ENCODE measurements at places on chromosomes 5 and 9.

GRCh38 chr9:111287127-111287526 is 42.9 kb downstream of the OR2K2 start:
- no peak for DNase-seq

GRCh38 chr9:6781476-6781875 is 23.7 kb downstream of the KDM4C start:
- DNase-seq, result no peak

GRCh38 chr9:115158661-115159481 is 40.9 kb upstream of the TNC start:
- no peak for DNase-seq

- DNase-seq, result no peak
Observed at GRCh38 chr9:136947955-136948510, 3.0 kb downstream of the C8G start.

- no peak for DNase-seq
Observed at GRCh38 chr5:39015743-39016586, 58.2 kb downstream of the RICTOR start.

- no peak for DNase-seq
Observed at GRCh38 chr5:22986281-22986680, 133.1 kb upstream of the CDH12 start.

- DNase-seq, result no peak
Observed at GRCh38 chr5:107674655-107675054, 3.9 kb upstream of the EFNA5 start.

- DNase-seq, result no peak
Observed at GRCh38 chr9:82183181-82183860, 194.7 kb downstream of the SPATA31D1 start.

DNA sequence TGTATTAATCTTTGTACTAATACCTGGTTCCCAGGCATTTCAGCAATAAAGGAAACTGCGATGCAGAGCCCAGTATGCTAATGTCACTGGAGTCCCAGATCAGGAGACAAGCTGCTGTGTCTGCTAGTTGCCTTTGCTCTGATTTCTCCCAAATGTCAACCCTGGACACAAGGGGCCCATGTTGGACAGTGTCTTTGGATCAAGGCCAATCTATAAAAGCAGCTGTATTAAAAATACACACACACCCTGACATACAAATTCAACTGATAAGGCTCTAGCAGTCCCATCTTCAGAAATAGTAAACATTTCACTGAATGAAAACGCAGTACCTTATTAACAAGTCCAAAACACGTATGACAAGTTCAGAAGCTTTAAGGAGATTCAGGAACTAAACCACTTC is 18.9 kb downstream of the LHFPL2 start:
- no peak for DNase-seq

- DNase-seq, result no peak
Observed at GRCh38 chr5:172849606-172850453, 15.8 kb downstream of the ERGIC1 start.

- no peak for DNase-seq
Observed at GRCh38 chr5:75457691-75458090, 53.7 kb downstream of the CERT1 start.

GRCh38 chr5:177452688-177453638 is 6.3 kb downstream of the PRR7 start:
- no peak for DNase-seq

- DNase-seq, result no peak
Observed at GRCh38 chr5:72407541-72407940, 87.4 kb downstream of the PTCD2 start.

DNA sequence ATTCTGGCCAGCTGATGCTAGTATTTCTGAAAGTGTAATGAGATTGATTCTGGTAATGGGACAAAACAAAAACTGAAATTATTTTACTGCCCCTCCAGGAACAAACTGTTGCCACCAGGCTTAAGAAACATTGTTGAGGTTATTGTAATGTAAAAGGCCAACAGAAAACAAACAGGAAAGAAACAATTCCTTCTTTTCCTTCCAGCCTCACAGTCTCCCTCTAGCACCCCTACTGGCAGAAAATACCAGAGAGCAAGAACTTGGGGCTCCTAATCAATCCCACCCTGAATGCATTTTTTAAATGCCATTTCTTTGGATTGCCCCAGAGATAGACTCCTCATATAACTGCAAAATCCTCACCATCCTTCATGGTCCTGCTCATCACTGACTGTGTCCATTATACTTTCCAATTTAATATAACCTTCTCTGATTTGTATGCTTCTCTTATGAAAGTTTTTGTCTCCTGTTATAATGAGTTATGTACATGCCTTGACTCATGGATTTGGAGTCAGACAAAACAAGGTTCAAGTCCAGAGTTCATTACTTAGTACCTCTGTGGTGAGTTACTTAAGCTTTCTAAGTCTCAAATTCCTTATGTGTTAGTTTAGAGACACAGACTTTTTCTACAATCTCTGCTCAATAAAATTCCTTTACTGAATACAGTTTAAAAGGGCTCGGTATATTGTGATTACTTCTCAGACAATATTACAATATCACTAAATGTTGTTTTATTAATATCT is 157.9 kb upstream of the FBN2 start:
- no peak for DNase-seq

DNA sequence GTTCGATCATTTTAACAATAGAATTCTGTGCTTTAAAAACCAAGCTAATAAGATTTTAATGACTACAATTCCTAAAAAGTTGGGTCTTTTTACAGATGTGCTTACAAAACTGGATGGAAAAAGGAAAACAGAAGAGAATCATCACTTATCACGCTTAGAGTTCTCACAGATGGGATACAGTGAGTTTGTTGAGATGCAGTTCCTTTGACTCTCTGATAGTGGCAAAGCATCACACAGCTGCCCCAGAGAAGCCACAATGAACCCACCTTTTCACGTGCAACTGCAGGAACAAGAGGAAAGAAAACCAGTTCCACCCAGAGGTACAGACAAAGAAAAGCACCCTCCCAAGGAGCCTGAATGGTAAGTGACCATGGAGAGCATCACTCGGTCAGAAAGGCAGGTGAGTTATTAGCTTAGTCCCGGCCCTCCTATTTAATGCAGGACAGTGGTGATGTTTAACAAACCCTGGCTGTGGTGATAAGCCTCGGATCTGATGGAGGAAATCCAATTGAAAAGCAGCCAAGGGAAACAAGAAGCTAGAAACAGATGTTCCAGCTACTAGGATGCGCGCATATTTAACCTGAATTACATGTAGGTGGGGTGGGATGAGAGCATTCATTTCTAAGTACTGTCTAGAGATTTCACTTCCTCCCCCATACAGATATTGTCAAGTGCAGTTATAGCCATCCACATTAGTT is 167.7 kb downstream of the TARS1 start:
- DNase-seq, result no peak

- no peak for DNase-seq
Observed at GRCh38 chr9:87336914-87337333, 160.7 kb upstream of the DAPK1 start.

DNA sequence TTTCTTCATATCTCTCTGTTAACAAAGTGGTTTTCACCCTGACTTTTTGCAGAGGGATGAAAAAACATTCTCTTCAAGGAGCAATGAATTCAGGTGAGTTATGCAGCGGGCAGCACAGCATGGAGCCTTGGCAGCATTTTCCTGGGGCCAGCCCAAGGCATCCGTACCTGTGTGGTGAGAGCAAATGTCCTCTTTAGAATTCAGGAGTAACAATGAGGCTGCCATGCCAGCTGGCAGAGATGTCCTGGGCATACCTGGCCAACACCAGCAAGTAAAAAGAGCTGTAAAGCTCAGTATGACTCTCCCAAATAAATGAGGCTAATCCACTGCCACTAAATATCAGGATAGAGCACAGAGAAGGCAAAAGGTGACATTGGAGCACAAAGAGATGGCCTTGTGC is 277.6 kb upstream of the TRPC7 start:
- no peak for DNase-seq

DNA sequence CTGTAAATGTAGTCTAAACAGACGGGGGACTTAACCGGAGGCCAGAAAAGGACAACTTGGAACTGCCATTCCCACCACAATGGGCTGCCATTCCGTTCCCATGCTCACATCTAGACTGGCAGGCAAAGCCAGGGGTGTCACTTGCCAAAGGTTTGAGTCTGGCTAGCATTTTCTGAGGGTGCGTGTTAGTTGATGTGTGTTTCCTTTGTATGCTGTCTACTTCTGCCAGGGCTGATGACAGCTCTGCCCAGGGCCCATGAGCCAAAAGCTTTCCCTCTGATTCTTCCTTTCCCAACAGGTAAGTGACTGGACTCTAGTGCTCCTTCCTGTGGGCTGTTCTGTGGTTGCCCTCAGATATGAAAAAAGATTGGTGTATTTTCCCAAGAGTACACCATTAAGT is 68.0 kb downstream of the ZNF608 start:
- DNase-seq, result no peak

DNA sequence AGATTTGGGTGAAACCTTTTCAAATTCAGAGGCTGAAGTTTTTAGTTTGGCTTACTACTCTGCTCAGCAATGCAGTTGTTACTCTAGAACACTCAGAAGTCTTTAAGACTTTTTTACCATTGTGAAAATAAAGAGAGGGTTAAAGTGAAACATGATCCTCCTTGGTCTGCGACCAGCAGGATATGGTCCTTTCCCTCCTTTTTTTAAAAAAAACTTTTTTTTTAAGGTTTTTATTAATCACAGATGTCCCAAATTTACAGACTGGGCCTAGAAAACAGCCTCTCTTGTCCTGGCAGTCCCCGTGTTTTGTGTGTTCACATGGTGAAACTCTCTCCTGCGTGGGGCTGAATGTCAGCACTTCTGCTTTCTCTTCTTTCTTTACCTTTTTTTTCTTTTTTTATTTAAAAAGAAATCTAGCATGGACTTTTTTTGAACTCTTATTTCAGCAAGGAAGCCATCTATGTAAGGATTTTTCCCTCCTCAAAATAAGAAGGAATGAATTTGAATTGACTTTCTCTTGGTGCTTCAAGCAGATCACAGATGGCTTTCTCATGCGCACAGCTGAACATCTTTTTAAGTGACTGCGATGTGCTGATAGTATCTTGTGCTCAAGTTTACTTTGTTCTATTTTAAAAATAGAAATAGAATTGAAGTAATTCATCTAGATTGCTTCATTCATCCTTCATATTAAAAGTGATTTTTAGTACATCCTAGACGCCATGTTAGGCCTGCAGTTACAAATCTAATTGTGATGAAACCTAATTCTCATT is 128.7 kb upstream of the OTULINL start:
- no peak for DNase-seq

GRCh38 chr5:176887252-176887849 is 11.8 kb downstream of the HK3 start:
- DNase-seq, result no peak

DNA sequence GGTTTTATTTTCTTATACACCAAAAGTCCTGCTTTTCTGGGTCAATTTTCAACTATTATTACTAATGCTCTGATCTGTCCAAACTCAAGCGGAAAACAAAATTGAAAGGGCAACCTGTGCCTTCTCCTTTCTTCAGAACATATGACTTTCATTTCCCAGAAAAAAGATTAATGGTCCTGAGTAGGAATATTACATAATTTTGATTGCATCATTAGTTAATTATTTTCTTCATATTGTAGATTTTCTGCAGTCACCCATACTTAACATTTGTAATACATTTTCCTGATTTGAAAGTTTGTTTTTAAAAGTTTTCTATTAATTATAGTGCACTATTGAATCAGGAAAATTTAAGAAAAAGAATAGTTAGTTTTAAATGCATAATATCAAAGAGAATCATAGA is 1.7 kb upstream of the PCDHB8 start:
- DNase-seq, result no peak

DNA sequence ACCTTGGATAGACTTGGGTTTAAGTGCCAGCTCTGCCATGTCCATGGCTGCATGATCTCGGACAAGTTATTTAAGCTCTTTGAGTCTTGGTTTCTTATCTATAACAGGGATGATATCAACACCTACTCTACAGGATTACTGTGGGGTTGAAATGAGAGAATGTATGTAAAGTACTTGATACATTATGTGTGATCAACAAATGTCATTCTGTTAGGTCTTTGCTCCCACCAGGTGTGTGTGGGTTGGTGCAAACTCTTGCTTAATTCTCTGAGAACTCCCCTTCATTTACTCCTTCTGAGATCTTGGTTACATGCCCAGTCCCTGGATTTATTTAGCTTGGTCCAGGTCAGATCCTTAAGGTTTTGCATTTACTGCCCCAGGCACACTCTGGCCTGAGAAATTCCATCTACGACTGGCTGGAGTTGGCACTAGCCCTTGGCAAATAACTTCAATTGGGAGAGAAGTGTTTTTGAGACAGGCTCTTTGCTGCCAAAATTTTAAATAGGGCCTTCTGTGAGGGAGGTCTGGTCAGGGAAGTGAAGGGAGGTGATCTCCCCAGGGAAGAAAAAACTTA is 63.5 kb upstream of the KLF9 start:
- DNase-seq, result no peak

- peak; percentile 38 for DNase-seq
Observed at GRCh38 chr5:50694027-50694590, 27.7 kb downstream of the PARP8 start.

GRCh38 chr9:131692612-131693562 is 47.0 kb downstream of the RAPGEF1 start:
- no peak for DNase-seq

- no peak for DNase-seq
Observed at GRCh38 chr9:83754383-83754977, 46.7 kb upstream of the UBQLN1 start.

DNA sequence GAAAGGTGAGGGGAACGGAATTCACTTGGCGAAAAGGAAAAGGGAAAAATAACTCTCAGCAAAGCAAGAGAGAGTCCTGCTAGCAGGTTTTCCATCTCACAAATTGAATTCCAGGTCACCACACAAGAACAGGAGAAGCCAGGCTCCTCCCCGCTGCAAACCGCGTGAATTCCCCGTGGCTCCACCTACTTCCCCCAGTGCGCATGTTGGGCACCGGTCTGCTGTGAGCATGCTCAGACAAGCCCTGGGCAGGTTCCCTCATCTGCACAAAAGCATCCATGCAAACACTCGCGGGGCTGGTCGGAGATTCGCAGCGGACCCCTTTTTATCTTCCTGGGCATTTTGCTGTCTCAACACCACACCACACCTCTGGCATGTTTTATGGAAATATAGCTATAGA is 58.5 kb upstream of the S1PR3 start:
- no peak for DNase-seq

DNA sequence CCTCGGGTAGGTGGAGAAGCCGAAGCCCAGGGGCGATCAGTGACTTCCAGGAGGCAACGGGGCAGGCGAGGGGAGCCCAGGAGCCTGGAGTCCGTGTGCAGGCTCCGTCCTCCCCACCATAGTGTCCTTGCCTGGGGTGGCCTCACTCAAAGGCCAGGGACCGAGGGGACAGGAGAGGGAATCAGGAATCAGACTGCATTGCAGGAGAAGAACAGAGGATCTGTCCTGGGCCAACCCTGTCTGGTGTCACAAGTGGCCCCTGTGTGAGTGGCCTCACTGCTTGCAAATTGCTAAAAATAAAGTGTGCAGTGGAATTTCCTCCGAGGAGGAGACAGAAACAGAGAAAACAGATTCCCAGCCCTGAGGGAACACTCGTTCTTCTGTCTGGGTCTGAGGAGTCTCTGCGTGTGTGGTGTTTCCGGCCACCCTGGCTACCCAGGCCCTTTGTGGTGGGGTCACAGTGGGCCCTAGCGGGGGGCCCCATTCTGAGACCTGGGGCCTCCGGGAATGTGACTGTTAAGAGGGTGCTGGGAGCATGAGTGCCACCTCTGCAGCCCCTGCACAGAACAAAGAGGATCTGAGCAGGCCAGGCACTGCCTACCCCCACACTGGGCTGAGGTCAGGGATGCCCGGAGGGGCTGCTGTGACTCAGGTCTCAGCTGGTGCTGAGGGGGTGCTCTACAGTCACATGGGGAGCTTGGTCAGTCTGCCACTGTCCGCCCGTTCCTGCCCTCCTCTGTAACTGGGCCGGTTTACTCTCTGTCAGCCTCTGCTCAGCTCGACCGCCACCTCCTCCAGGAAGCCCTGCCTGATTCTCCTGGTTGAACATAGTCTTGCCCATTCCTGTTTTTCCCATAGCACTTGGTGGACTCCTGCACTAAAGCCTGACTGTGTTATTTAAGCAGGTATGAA is 7.4 kb downstream of the TRAF1 start:
- no peak for DNase-seq
